ENCODE measurements at places on chromosomes 6 and 20.

GRCh38 chr6:2749969-2750600 is 637 bp downstream of the MYLK4 start:
- no peak for DNase-seq

DNA sequence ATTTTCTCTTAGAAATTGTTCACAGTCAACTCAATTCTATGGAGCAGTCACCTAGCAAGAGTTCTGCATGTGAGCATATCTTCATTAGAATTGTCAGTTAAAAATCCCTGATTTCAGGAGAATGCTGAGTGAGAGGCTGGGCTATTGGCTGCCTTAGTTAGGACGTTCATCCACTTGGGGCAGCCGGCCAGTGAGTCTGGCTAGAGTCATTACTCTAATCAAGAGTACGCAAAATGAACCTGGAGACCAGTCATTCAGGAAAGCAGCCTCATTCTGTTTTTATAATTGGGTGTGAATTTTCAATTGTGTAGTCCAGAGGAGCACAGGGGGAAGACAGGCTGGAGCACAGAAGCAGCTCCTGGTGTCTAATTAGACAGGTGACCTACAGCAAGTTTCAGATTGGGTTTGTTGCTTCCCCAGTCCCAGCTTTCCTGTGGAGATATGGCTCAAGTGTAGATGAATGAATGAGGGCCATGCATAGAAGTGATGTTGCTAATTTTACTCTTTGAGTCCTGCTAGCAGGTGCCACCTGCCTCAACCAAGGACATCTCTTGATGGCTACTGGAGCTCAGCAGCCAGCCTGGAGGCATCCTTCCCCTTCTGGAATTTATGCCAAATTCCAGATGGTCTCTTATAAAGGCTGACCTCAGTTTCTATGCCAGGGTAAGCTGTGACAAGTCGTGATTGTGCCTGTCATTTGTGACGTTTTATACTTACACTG is 265.7 kb downstream of the NKAIN2 start:
- DNase-seq, result no peak

DNA sequence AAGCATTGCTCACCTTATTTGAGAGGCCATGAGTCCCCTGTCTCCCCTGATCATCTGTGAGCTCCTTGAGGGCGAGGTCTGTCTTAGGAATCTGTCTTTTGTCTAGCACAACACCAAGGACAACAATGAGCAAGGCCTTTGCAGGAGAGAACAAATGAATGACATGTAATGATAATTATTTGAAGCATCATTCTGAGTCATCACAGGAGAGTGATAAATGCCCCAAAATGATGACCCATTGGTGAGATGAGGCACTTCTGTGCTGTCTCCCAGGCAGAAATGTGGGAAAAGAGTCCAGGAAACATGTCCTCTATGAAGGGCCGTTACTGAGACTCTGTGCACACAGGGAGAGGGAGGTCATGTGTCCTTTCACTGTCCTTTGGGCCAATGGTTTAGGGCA is 105.2 kb upstream of the LRFN2 start:
- no peak for DNase-seq

- DNase-seq, result no peak
These were observed 5.4 kb upstream of the FBXO30 start for GRCh38 chr6:145819994-145820393.

DNA sequence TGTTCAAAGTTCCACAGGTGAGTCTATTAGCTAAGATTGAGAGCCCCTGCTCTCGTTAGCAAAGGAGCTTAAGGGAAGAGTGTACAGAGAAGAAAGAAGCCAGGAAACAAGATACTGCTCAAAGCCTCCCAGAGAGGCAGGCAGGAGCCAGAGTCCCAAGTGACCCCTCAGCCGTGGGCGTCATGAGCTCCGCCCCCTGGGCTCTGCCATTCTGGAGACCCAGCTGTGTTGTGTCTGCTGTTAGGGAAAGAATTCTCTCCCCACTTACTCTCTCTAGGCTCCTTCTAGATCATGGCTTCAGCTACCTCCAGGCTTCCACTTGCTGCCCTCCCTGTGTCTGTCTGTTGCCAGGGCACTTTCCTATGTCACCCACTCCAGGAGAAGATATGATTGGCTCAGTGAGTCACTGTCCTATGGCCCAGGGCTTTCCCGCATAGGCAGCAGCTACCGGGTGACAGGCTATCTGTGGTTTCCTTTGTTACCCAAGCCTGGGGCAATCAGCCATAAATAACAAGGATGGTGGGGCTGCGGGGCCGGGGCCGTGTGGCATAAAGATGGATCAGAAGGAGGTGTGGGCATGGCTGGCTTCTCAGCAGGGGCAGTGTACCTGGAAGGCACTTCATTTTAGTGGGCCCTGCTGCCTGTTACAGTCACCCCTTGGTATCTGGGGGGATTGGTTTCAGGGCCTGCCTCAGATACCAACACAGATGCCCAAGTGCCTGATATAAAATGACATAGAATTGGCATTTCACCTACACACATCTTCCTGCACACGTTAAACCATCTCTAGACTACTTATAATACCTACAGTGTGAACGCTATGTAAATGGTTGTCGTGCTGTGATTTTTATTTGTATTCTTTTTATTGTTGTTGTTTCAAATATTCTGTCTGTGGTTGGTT is 118.9 kb downstream of the ARMC2 start:
- peak; percentile 56 for DNase-seq

- peak; percentile 90 for DNase-seq
These were observed 11.3 kb downstream of the RAMACL start for GRCh38 chr6:166575205-166575604.

GRCh38 chr6:90465686-90466085 is 121.2 kb downstream of the MAP3K7 start:
- DNase-seq, result no peak

GRCh38 chr6:24004062-24004461 is 122.0 kb upstream of the NRSN1 start:
- no peak for DNase-seq

DNA sequence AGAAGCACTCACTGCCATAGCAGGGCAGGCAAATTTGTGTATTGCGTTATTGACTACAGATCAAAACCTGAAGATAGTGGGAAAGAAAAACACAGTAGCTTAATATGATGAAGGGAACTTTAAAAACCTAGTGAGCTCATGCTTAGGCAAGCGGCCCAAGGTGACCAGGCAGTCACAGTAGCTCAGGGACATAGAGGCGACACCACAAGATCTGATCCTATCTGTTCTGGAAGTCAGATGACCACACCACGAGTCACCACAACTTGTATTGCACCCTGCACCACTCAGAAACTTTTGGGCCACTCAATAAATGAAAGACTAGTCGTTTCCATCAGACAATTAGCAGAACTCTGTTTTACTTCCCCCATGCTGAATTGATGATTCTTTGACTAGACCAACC is 4.9 kb downstream of the CLIC5 start:
- peak; percentile 76 for DNase-seq

DNA sequence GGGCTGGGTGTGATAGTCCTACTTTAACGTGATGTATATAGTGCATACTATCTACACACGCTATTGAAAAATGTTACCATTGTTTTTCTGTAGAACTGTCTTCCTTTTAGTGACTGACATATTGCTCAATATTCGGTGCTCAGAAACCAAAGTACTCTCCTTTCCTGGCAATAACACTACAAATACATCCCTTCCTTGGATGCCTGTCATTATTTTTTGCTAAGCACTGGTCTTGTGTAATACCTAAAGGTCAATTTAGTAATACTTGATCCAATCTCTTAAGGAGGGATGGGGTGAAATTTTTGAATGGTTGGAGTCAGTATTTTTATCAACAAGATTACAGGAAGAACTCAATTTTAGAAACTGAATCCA is 23.9 kb downstream of the CNR1 start:
- DNase-seq, result no peak

GRCh38 chr6:34084591-34085290 is 61.1 kb downstream of the GRM4 start:
- DNase-seq, result no peak

- DNase-seq, result no peak
These were observed 17.6 kb downstream of the BPIFB4 start for GRCh38 chr20:33097001-33097400.

DNA sequence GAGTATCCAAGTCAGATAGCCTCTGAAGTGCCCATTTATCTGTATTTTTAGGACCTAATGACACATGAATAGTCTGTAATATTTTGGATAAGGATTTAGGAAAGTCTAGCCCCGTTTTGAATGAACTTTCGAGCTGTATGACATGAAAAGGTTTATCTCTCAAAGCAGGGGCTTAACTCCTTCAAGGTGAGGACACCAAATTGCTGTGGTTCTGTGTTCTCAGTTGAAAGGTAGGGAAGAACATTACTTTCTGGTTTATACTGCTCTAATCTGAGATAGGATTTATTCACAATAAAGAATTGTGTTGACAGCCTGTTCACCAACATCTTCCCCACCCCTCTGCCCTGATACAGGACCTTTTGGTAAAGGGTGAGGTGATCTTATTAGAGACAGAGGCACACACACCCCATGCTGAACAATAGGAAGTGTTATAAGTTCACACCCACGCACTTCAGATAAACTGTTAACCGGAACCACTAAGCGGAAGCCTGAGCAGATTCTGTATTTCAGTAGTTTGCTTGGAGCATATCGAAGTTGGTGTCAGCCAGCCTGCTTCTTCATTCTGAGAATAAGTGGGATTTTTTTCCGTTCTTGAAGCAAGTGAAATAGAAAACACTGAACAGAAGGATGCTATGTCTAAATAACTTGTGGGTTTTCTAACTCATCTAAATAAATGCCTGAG is 223.3 kb downstream of the TMEM242 start:
- no peak for DNase-seq

- DNase-seq, result no peak
These were observed 47.1 kb upstream of the SAMHD1 start for GRCh38 chr20:36998652-36999051.

DNA sequence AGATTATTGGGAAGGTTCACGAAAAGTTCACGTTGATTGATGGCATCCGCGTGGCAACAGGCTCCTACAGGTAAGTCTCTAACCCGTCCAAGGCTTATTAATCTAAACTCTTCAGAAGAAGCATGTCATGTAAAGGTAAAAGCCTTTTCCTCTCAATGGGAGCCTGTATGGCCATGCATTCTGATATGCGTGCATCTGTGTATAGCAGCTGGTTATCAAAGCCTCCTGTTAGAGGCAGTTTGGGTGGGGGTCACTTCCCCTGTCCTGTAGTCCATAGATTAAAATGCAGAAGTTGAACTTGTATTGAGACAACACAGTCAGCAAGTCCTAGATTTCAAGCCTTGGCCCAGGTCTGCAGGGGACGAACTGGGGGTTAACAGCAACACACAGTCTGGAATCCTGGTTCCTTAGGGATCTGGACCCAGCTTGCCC is 14.2 kb upstream of the DHX35 start:
- DNase-seq, result no peak

- DNase-seq, result no peak
These were observed 100.6 kb upstream of the AFDN start for GRCh38 chr6:167726043-167726621.

DNA sequence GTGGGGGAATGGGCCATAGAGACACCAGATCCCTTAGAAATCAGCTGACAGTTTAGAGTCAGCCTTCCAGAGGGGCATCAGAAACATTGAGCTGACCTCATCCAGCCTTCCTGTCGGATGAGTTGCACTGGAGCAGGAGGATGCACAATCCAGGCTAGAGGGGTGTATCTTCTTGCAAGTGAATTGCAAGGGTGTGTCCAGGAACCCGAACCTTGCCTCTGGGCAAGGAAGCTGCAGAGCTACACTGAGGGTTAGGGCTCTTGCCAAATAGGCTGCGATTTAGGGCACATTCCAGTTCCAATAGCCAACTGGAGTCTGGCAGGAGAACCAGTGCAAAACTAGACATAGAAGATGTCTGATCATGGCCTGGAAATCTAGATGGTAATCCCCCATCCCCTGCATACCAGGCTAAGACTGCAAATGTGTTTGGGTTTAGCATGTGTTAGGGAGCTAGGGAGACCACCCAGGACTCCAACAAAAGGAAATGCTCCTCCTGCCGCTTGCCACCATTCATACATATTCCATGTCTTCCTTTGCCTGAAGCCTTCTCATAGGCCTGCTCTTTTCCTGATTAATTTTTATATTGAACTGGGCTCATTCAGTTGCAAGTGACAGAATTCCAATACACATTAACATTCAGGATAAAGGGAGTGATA is 6.3 kb upstream of the UTRN start:
- DNase-seq, result no peak

GRCh38 chr6:41705996-41706835 is 29.2 kb downstream of the TFEB start:
- peak; percentile 88 for DNase-seq

DNA sequence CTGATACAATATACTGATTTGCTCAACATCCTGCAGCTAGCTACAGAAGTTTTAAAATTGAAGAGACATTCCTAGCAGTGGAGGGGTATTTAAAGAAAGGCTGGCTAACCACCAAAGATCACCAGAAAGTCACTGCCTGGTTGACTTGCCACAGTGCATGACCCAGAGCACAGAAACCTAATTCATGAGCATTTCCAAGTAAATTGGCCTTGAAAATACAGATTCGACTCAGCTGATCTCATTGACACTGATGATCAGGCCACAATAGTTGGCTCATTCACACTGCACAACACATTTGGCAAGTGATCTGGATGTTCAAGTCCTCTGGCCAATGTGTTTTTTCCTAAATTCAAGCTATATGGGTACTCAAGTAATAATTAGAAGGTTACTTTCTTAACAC is 13.3 kb upstream of the TDRD6 start:
- no peak for DNase-seq

GRCh38 chr6:153465050-153465449 is 334.0 kb upstream of the RGS17 start:
- no peak for DNase-seq

DNA sequence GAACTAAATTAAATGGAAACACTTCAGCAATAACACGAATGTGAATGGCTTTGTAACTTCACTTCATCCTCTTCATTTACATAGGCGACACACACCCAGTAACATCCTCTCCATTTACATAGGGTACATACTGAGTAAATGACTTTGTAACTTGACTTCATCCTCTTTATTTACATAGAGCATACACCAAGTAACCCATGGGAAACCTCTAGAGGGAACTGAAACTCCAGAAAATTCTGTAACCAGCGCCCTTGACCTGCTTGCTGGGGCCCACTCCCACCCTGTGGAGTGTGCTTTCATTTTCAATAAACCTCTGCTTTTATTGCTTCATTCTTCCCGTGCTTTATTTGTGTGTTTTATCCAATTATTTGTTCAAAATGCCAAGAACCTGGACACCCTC is 81.6 kb upstream of the OPRM1 start:
- DNase-seq, result no peak

DNA sequence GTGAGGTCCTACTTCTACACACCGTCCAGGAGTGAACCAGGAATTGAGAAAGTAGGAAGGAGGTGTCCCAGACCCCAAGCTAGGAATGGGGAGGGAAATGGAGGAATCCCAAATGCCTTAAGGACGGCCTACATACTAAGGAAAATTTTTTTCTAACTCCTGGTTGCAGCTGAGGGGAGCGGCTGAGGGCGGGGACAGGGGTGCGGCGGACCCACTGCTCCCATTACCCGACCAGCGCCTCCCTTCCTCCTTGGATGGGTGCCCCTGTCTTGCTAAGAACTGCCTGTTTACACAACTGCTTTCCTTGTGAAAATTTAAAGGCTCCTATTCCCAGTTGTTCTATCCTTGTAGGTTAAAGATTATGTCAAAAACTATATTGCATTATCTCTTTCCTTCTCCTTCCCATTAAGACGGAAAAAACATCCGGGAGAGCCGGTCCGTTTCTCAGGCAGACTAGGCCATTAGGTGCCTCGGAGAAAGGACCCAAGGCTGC is 699 bp upstream of the HSPA1B start:
- peak; percentile 87 for DNase-seq
